Bone marrow (tissue), 2 donors: ENCODE measurements at places on chromosomes 5 and 9.

- DNase-seq: no peak
Measured at GRCh38 chr5:60162441-60162840, 268.9 kb upstream of the PDE4D start.

- DNase-seq: no peak
Measured at GRCh38 chr5:74596927-74597326, 43.6 kb downstream of the ENC1 start.

DNA sequence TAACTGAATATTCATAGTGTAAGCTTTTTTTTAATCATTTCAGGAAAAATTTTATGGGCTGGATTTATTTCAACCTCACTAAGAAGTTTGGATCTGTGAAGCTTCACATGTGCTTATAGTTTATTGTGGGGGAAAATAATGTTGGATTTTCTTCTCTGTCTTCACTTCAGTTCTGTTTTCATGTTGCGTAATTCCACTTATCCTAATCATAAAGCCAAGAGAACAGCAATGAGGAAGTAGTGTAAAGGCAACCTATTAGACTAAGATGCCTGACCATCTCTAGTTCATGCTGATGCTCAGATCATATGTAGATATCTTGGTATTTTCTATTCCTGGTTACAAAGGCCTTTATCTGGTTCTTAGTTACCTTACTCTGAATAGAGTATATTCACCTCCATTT, 50.0 kb downstream of the CD180 start:
- no peak for DNase-seq

GRCh38 chr9:37221489-37222106, 101.2 kb downstream of the ZCCHC7 start:
- no peak for DNase-seq

GRCh38 chr9:114200721-114201300, 45.5 kb downstream of the COL27A1 start:
- no peak for DNase-seq

GRCh38 chr5:56048124-56048523, 53.4 kb upstream of the IL6ST start:
- no peak for DNase-seq

DNA sequence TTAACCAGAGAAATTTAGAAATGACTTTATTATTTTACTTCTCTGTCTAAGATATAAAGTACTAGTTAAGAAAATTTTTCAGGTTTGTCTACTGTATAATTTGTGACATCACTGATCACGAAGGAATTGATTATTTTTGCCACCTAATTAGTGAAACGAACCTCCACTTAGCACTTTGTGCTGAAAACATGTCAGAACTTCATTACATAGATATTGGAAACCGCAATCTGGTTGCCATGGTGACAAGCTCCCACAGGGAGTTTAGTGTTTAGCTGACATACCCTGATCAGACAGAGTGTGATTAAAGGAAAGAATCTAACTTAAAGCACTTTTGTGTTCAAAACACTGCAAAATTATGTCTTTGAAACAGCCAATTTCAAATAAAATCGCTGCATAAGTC, 668.4 kb upstream of the CCNG1 start:
- DNase-seq: no peak

- no peak for DNase-seq
Measured at GRCh38 chr9:34571481-34571810, 18.1 kb downstream of the CNTFR start.

DNA sequence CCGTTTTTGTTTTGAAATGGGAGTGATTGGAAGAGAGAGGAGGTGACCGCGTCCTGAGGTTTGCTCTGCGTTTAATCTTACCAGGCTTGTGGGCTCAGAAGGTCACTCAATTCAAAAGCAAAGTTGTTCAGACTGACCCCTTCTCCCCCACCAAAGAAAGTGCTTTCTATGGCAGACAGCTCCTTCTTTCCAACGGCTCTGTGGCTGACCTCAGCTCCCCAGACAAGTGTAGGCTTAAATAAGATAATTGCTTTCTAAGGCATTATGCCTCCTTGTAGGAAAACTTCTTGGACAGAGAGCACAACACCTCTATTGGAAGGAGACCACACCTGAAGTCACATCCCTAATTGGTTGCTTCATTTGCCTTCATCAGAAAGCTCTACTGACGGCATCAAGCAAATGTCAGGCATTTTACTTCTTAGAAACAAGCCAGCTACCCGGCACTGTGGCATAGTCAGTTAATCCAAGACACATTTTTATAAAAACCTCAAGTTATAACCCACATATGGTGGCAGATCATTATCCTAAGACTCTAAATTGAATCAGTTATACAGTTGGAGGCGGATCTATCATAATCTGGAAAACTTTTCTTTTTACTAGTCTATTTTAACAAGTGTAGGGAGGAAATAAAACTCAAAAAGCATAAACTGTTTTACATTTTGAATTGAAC, 94.9 kb downstream of the TMEM174 start:
- no peak for DNase-seq

- no peak for DNase-seq
Measured at GRCh38 chr9:119020284-119020683, 349.0 kb downstream of the BRINP1 start.

DNA sequence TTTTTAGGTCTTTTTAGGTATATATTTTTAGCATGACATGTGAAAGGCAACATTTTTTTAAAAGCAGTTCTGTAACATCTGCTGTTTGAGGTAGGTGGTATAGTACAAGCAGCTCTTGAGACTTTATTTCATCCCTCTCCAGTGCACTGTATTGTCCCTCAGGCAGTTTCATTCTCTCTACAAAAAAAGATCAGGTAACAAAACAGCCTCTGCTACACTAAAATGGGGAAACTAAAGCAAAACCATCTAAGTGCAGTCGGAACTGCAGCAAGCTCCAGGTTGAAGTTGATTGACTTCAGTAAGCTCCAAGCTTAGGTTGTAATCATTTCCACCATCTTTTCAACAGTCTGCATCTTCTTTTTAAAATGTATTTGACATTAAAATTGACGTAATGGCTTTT, 195.6 kb downstream of the DEPDC1B start:
- DNase-seq: no peak

GRCh38 chr9:109916316-109916715, 136.3 kb downstream of the PALM2AKAP2 start:
- DNase-seq: no peak

GRCh38 chr5:81482595-81482994, 88.7 kb upstream of the ACOT12 start:
- no peak for DNase-seq

GRCh38 chr5:128494516-128494915, 43.5 kb downstream of the FBN2 start:
- no peak for DNase-seq

- no peak for DNase-seq
Measured at GRCh38 chr9:26157411-26157810, 479.2 kb upstream of the TUSC1 start.

DNA sequence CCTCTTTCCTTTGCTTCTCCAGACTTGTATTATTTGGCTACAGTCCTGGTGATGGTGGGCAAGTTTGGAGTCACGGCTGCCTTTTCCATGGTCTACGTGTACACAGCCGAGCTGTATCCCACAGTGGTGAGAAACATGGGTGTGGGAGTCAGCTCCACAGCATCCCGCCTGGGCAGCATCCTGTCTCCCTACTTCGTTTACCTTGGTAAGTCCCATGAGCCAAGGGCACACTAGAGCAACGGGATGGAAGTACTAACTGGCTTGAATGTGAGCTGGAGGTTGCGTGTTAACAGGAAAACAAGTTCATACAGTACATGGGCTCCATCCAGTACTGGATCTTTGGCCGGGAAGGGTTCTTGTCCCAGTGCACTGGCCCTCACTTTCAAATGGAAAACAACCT, 22.9 kb downstream of the SLC22A5 start:
- DNase-seq: no peak

GRCh38 chr5:176466245-176466871, 18.2 kb downstream of the FAF2 start:
- no peak for DNase-seq
